ENCODE measurements at places on chromosomes 13 and 19.

DNA sequence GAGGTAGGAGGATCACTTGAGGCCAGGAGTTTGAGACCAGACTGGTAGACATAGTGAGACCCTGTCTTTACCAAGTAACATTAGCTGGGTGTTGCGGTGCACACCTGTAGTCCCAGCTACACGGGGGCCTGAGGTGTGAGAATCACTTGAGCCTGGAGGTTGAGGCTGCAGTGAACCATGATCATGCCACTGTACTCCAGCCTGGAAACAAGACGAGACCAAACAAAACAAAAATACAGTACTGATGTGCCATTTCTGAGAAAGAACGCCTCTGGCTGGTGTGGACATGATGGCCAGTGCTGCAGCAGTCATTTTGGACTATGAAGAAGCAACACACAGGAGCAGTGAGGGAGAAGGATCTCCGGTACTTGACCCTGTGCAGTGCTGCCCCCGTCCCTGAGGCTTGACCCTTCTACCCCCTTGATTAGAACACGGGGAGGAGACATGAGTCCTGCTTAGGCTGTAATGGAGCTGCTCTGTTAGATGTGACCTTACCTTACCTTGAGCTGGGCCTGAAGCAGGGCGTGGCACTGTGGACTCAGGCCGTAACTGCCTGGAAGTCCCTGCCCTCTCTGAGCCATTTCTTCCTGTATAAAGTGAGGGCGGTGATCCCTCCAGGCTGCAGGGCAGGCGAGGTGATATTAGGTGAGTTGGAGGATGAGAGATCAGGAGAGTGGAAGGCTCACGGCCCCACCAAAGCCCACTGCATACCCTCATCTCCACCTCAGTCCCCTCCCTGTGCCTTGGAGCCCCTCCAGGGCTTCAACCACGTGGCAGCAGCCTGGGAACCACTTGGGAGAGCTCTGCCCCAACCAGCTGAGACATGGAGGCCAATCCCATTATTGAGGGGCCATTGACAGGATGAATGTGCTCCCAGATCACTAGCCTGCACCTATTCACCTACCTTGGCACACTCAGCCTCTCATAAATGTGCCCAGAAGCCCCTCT lies 5.9 kb downstream of the RPL18A start:
- no peak for DNase-seq

GRCh38 chr19:31613683-31614219 lies 264.5 kb upstream of the TSHZ3 start:
- no peak for DNase-seq

DNA sequence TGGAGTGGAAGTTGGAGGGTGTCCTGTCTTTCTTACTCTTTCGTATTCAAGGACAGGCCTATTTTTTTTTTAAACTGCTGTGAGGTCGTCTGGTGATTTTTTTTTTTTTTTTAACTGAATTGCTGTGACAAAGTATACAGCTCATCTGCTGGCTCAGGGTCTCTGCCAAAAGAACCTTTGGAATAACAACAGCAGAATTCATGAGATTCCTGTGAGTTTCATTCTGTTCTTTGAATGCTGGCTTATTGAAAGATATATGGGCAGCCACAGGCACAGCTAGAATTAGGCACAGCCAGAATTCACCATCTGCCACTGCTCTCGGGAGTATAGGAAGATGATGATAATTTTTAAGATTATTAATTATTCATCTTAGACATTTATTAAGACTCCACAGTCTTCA lies 21.4 kb upstream of the FRY start:
- no peak for DNase-seq

GRCh38 chr13:75425216-75426009 lies 56.6 kb downstream of the TBC1D4 start:
- no peak for DNase-seq

DNA sequence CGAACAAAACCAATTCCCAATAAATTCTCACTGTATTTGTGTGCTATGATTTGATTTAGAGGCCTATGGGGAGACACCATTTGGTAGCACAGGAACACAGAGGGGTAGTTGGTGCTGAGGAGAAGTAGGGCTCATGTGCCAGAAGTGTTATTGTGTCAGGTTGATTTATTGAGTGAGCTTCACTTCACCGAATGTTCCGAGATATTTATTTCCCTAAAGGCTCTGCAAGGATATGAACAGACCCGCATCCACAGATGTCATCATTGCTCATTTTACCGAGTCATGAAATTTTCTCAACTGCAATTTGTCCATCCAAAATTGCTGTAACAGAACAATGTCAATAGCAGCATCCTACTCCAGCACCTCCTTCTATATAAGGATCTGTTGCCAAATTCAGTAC lies 69.5 kb downstream of the DACH1 start:
- no peak for DNase-seq

DNA sequence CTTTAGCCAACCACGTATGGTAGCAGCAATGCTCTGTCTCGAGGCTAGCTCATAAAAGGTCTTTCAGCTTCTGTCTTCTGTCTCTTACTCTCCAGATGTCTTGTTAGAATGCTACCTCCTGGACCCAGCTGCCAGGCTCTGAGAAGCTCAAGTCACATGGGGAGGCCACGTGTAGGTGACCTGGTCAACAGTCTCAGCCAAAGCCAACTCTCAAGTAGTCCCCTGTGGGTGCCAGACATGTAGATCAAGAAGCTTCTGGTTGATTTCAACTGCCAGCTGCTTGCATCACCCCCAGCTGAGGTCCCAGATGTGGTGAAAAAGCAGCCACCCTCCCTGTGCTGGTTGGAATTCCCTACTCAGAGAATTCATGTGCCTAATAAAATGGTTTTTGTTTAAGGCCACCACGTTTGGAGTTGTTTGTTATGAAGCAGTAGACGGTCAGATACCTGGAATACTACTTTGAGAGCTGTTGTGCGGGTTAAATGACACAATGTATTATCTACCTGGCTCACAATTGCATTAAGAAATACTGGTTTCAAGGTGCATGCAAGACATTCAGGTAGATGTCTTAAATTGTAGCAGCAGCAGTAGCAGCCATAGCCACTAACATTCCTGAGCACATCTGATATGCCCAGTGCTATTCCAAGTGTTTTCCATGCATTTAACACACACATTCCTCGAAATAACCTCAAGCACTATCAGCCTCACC lies 131.0 kb upstream of the RFC3 start:
- no peak for DNase-seq

DNA sequence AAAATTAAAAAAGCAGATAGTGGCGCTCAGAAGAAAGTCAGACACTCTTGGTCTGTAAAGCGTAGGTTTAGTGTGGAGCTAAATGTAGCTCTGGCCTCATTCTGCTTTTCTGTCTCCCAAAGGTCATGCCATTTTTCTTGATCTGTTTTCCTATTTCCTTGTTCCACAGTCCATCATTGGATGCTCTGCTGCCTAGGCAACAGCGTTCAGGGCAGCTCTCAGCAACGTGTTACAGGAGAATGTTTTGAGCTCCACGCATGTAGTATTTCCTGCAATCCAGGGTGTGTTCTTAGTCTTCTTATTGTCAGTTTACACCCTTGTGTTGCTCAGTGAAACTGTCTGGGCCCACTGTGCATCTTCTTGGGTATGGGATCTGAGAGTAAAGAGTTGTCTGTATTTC lies 46.0 kb upstream of the PCDH8 start:
- DNase-seq = no peak

GRCh38 chr19:7787141-7787540 lies 24.1 kb downstream of the CLEC4M start:
- no peak for DNase-seq

DNA sequence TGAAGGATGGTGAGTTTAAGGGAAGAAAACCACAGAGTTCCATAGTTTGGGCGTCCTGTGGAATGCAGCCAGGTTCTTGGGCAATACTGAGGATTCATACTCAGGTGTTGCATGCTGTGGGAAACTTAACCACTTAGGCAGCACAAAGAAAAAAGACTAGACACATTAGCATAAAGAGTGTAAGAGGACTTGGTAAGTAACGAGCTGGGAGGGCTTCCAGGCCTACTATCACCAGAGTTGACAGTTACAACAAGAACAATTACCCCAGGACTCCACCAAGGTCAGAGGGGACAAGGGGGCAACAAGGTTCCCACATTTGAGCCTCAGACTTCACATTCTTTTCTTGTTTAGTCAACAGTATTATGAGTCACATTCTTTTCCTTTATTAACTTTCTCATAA lies 33.2 kb downstream of the KCTD12 start:
- no peak for DNase-seq

- no peak for DNase-seq
Observed at GRCh38 chr13:35830850-35831450, 300.2 kb downstream of the DCLK1 start.

DNA sequence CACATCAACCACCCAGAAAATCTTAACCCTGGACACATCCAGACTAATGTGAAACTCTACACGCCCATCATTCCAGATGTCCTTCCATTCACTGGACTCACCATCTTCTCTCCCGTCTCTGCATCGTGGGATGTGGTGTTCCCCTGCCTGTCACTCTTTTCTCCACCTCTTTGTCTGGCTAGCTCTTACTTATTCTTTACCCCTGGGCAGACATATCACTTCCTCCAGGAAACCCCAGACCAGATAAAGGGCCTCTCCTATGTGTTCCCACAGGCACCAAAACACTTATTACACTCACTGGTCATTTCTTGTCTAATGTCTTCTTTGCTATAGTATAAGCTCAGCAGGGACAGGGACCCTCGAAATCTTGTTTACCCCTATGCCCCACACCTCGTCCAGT lies 109.3 kb upstream of the IPO5 start:
- DNase-seq = no peak

GRCh38 chr13:21304256-21304655 lies 127.8 kb downstream of the MRPL57 start:
- no peak for DNase-seq

- DNase-seq = no peak
Observed at GRCh38 chr19:44055870-44056269, 4.0 kb downstream of the ZNF223 start.

- DNase-seq = no peak
Observed at GRCh38 chr13:46593398-46593797, 40.4 kb downstream of the LRCH1 start.

- no peak for DNase-seq
Observed at GRCh38 chr19:41587101-41587837, 11.3 kb downstream of the CEACAM21 start.

- no peak for DNase-seq
Observed at GRCh38 chr19:42122691-42123607, 9.3 kb downstream of the POU2F2 start.
